Midbrain (tissue), 1 donor: ENCODE measurements at places on chromosomes 7 and 10.
A peak's percentile ranks its signal among the peaks of the same experiment; 100 is the strongest.

DNA sequence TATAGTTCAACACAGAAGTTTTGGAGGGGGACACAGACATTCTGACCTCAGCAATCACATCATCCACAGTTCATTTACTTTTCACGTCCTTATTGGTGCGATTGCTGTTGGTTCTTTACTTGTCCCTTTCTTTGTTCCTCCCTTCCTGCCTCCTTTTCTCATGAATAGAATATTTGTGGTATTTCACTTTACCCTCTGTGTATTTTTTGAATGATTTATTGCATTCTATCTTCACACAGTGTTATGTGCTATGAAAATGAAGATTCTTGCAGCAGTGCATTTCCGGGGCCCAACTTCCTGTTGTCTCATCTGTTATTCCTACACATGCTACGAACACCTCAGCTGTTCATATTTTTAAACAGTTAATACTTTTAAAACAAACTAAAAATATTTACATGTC, 179.6 kb downstream of the ZMYND11 start:
- no peak for DNase-seq

GRCh38 chr7:151014950-151015349, 9.3 kb downstream of the ATG9B start:
- no peak for DNase-seq

DNA sequence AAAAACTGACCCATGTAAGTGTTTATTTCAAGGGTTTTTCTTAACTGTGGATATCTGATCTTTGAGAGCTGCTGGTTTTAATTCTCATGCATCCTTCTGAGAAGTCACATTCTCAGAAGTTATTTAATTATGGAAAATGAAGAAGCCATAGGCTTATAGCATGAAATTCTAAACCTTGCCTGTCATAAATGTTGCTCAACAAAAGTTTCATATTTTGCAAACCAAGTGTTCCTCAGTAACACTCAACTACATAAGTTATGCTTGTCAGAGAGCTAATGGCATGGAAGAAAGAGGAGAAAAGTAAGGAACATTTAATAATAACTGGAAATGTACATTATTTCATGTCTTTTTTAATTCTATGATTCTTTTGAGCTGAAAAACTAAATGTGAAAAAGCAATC, 78.6 kb upstream of the MPP7 start:
- DNase-seq = no peak

DNA sequence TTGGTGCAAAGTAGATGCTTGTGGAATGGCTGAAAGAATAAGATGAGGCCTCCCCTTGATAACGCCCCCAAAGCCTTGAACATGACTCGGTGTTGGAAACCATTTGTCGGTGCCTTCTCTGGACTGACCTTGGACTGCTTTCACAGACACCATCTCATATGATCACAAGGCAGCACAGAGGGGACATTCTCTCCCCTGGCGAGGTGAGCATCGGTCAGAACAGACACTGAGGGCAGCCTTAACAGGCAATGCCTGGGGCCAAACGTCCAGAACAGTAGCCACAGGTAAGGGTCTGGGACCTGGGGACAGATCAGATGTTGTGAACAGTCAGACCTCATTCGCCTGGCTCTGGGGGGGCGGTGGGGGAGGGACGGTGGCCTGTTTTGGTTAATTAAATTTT, 2.8 kb upstream of the TRRAP start:
- no peak for DNase-seq

- DNase-seq = no peak
Measured at GRCh38 chr10:94366382-94366781, 3.6 kb upstream of the NOC3L start.

DNA sequence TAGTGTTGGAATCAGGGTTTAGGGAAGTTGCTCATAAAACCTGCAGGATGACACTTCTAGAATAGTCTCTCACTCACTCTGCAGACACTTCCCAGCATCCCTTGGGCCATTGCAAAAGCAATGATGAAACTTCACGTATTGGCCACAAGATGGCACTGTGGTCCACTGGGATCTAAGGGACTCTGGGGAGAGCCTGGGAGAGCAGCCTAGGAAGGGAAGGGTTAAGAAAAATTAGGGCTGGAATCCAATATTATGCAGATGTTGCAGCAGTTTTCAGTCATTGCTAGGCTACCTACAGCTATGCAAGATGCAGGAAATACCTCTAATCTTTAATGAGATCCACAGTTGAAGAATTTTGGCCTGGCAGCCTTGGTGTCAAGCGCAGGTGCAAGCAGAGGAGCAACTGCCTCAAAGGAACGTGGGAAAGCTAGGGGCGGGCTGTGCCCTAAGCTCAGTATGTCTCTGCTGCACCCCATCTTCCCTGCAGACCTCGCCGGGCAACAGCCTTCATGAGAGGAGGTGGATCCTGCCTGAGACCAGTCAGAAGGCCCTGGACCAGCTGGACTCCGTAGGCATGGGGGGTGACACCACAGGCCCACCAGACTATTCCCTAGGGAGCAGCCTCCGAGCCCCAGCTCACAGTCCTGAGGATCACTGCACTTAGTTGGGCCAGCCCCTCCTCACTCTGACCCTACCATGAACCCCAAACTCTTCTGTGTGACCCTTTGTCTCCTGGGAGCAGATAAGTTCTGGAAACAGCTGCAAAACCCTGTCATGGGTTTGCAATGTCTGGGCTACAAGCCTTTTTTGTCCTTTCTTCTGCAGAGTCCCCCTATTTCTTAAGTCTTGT, 127.9 kb upstream of the PRSS58 start:
- DNase-seq = peak; percentile 79

GRCh38 chr10:49518982-49519578, 19.8 kb downstream of the ERCC6 start:
- peak; percentile 46 for DNase-seq
